PC-9 (cell line): ENCODE measurements at places on chromosomes 2 and 18.

GRCh38 chr18:79629606-79630005 is 50.0 kb upstream of the CTDP1 start:
- no peak for DNase-seq

DNA sequence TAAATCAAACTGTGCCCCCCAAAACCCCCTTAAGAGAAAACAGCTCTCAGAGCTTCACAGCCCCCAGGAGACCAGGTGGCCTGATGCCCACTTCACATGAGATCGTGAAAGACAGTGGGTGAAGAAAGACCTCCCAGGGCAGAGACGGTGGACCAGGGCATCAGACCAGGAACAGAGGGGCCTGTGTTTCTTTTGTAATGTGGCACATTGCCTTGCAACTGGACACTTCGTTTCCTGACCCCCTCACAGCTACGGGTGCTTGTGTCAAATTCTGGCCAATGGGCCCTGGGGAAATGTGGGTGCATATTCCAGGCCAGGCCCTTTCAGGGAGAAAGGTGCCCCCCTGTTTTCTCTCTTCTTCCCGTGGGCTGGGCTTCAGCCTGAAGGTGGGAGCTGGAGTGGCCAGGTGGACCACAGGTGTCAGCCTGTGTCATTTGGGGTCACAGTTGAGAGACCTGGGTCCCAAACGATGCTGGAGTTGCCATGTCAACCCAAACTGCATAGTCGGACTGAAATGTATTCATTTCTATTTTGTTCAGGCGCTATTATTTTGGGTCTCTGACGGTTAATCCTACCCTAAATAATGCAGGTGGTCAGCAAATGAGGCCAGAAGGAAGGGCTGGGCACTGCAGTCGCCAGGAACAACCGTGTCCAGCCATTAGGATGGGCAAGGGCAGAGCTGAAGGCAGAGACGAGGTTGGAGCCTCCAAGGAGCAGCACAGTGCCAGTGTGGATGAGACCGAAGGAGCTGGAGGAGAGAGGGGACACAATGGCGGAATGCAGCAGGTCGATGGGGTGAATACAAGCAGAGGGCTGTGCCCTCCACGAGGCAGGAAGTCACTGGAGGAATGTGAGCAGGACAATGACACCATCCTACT is 338.2 kb downstream of the EIPR1 start:
- DNase-seq = no peak

- no peak for DNase-seq
These were observed 31.0 kb downstream of the GLI2 start for GRCh38 chr2:120766470-120767351.

DNA sequence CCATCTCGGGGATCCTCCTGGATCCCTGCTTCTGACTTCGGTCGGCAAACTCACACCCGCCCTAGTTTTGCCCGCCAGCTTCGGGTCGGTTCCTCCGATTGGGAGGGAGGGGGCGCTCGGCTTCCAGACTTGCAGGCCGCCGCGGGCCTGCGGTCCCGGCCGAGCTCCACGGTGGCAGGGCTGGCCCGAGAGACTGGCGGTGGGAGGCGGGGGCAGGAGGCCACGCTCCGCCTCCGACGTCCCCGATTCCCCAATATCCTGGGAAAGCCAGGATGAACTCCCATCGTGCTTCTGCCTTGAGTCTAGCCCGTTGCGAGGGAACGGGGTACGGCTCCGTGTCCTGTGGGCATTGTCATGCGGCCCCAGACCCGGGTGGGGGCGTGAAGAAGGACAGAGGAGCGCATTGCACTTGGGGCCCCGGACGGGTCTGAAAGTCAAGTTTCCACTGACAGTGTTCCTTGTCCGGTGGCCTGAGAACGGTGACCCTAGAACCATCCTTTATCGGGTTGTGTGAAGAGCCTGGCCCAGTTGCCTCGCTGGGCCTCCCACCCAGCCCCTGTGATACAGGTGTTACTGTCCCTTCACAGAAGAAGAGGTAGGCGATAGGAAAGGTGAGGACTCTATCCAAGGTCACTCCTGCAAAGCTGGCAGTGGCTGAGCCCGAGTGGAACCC is 2.4 kb upstream of the INHBB start:
- peak; percentile 80 for DNase-seq

- no peak for DNase-seq
These were observed 18.1 kb upstream of the TAF1B start for GRCh38 chr2:9824956-9825720.

- DNase-seq = no peak
These were observed 678 bp downstream of the PIAS2 start for GRCh38 chr18:46916551-46917107.

DNA sequence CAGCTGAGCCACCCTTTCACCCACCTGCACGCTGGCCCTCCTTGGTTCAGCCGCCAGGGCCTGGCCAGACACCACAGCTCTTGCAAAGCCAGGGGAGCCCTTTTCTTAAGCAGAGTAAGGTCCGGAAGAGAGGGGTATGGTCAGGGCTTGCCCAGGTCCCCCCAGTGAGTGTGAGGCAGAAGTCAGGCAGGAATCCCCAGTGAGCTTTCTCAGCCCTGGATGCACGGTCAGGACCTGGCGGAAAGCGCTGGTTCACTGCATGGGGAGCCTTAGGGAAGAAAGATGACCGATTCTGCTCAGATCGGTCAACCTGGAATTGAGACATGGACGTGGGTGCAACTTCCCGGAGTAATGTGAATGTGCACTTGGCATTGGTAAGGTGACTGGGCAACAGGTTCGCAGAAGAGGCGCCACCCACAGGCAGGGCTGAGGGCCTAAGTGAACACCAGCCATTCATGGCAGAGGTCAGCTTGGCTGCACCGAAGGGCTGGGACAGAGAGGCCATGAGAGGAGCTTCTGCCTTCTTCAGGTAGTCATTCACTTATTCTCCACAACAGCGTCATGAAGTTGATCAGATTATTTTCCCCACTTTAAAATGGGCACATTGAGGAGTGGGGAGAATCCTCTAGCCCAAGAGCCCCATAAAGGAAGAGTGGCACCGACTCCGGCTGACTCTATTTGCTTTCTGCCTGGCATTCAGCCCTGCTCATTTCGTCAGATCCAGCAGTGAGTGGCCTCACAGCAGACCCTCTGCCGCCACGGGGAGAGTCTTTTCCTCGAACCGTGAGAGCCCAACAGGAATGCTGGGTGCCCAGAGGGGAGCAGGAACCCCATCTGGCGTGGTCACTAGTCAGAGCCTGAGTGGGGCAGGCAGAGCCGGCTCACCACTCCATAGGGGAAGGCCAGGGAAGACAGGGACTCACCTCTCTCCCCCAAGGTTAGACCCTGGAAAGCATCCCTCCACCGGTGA is 35.8 kb downstream of the SCTR start:
- DNase-seq = no peak
